Heart right ventricle (tissue), 16 donors: ENCODE measurements at places on chromosomes 6 and 20.

GRCh38 chr6:62288974-62289373 is 2.9 kb upstream of the KHDRBS2 start:
- peaks cover 30% of the 10 kb centered on the region for H3K27me3 ChIP-seq
- H3K4me3 ChIP-seq = no peak overlapping the region
- DNase-seq = no peak

DNA sequence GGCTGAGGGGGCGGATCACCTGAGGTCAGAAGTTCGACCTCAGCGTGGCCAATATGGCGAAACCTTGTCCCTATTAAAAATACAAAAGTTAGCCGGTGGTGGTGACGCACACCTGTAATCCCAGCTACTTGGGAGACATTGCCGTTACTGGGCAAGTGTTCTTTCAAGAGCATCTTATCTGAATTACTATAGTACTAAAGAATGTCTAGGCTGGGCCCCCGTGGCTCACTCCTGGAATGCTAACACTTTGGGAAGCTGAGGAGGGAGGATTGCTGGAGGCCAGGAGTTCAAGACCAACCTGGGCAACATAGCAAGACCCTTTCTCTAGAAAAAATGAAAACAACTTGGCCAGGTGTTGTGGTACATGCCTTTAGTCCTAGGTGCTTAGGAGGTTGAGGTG is 859 bp upstream of the ZFP57 start:
- DNase-seq = no peak
- H3K36me3 ChIP-seq = no peaks in the 10 kb centered on the region
- no peak overlapping the region for H3K4me3 ChIP-seq
- no peak overlapping the region for H3K27ac ChIP-seq

- DNase-seq = no peak
- no peak overlapping the region for H3K27ac ChIP-seq
- H3K36me3 ChIP-seq = no peaks in the 10 kb centered on the region
- no peaks in the 10 kb centered on the region for H3K4me1 ChIP-seq
- H3K27me3 ChIP-seq = no peaks in the 10 kb centered on the region
Measured at GRCh38 chr6:160298121-160298520, 39.5 kb upstream of the SLC22A2 start.

DNA sequence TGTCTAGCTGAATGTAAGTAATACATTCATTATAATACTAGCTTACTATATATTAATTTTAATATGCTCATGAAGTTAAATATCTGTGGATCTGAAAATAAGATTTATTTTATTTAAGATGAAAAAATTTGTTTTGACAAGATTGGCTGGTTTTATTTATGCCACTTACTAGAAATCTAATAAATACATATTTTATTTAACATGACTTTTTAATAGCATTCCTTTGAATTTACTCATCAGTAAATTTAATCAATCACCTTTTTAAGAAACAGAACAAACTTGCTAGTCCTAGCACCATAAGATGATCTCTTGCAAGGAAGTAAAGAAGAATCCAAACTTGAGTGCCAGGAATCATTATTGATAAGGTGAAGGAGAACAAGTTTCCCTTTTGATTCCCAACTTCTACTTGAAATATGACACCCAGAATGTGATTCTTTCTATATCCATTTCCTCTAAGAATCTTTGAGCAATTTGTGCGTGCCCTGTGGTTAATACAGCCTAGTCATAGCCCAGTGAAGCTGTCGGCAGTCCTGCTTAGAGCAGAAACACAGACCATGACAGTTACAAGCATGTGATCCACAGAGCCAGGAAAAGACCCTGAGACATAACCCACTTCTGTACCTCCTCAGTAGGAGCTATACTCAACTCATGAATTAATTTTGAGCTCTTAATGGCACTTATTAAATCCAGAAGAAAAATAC is 282.3 kb upstream of the QKI start:
- no peaks in the 10 kb centered on the region for H3K4me1 ChIP-seq
- H3K27me3 ChIP-seq = no peaks in the 10 kb centered on the region
- no peak for DNase-seq
- H3K36me3 ChIP-seq = no peaks in the 10 kb centered on the region
- H3K27ac ChIP-seq = no peak overlapping the region

DNA sequence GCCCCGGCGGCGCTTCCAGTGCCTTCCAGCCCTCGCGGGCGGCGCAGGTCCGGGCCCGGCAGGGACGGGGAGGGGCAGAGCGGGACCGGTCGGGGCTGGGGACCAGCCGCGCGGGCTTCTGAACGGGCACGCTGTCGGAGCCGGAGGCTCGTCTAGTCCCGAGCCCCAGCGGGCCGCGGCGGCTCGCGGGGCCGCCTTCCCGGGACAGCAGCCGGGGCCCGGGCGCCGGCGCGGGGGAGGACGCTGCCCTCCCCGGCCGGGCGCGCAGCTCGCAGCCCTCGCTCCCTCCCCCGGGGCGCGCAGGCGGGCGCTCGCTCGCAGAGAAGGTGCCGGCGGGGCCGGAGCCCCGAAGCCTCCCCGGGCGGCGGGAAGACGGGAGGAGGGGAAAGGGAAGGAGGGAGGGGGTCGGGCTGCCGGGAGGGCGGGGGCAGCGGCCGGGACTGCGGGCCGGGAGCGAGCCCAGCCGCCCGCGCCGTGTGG is 696 bp upstream of the SIRPA start:
- H3K36me3 ChIP-seq = no peaks in the 10 kb centered on the region
- peak; percentile 69 for DNase-seq
- peak overlapping the region; percentile 78 for H3K4me3 ChIP-seq
- no peaks in the 10 kb centered on the region for H3K27me3 ChIP-seq

- H3K27me3 ChIP-seq = peaks cover 27% of the 10 kb centered on the region
- H3K27ac ChIP-seq = no peak overlapping the region
- H3K4me1 ChIP-seq = peaks cover 14% of the 10 kb centered on the region
- DNase-seq = no peak
Measured at GRCh38 chr6:107821591-107821990, 2.5 kb downstream of the SCML4 start.

DNA sequence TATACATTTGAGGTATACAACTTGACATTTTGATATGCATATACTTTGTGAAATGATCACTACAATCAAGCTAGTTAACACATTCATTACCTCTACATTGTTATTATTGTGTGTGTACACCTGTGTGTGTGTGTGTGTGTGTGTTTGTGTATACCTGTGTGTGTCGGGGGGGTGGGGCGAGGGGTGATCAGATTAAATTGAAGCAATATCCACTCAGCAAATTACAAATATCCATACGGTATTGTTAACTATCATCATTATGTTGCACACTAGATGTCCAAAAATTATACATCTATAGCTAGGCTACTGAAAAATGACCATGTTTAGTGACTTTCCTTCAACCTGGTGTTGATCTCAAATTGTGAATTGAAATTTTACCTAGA is 1.8 kb downstream of the RHAG start:
- no peak for DNase-seq
- H3K27me3 ChIP-seq = no peaks in the 10 kb centered on the region
- H3K27ac ChIP-seq = no peak overlapping the region
- no peaks in the 10 kb centered on the region for H3K4me1 ChIP-seq
- H3K36me3 ChIP-seq = no peaks in the 10 kb centered on the region

GRCh38 chr6:24743944-24744335 is 25.0 kb upstream of the C6orf62 start:
- no peaks in the 10 kb centered on the region for H3K27me3 ChIP-seq
- H3K27ac ChIP-seq = no peak overlapping the region
- H3K4me1 ChIP-seq = no peaks in the 10 kb centered on the region
- DNase-seq = no peak
- H3K4me3 ChIP-seq = no peak overlapping the region

DNA sequence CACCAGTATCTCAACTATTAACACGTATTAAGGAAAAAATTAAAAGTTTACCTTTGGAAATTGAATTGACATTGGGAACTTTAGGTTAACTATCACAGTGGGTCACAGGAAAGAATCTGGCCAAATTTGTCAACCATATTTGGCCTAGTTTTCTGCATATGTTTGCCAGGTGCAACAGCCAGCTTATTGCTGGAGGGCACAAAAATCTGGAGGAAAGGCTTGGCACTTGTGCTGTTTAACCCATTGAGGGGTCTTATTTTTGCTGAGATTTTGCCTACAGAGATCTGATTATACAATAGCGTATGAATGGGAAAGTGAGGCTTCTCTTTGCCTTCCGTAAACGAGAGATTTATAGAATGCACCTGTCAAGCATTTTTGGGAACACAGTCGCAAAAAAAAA is 190.4 kb downstream of the PRL start:
- no peak overlapping the region for H3K4me3 ChIP-seq
- H3K4me1 ChIP-seq = no peaks in the 10 kb centered on the region
- DNase-seq = no peak

DNA sequence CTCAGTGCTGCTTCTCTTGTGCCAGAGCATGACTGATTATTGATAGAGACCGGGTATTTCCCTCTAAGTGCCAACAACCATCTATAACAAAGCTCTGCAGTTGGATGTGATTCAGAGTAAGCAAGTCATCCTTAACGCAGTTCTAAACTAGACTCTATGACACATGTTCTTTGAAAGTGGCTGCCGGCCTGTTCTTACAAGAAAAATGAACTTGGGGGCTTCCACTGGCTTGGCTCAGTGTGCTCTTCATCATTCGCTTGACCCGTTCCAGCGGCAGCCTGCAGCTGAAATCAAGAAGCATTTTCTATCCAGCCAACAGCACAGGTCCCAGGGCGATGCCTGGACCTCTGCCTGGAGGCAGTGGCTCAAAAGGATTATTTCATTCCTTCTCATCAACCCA is 29.8 kb downstream of the GFOD1 start:
- peaks cover 76% of the 10 kb centered on the region for H3K4me1 ChIP-seq
- no peak overlapping the region for H3K4me3 ChIP-seq
- no peaks in the 10 kb centered on the region for H3K27me3 ChIP-seq
- peak overlapping the region; percentile 72 for H3K27ac ChIP-seq
- no peaks in the 10 kb centered on the region for H3K36me3 ChIP-seq

- no peaks in the 10 kb centered on the region for H3K36me3 ChIP-seq
- no peak for DNase-seq
- H3K27me3 ChIP-seq = no peaks in the 10 kb centered on the region
- H3K4me3 ChIP-seq = no peak overlapping the region
- no peaks in the 10 kb centered on the region for H3K4me1 ChIP-seq
- no peak overlapping the region for H3K27ac ChIP-seq
Measured at GRCh38 chr6:53413326-53413725, 64.6 kb upstream of the ELOVL5 start.

GRCh38 chr6:1611572-1612298 is 2.0 kb downstream of the FOXC1 start:
- no peaks in the 10 kb centered on the region for H3K4me1 ChIP-seq
- no peaks in the 10 kb centered on the region for H3K36me3 ChIP-seq
- peak overlapping the region; percentile 62 for H3K4me3 ChIP-seq

- peak overlapping the region; percentile 18 for H3K4me3 ChIP-seq
- DNase-seq = no peak
- no peaks in the 10 kb centered on the region for H3K27me3 ChIP-seq
- peaks cover 32% of the 10 kb centered on the region for H3K4me1 ChIP-seq
- H3K36me3 ChIP-seq = no peaks in the 10 kb centered on the region
Measured at GRCh38 chr6:138429761-138430160, 25.7 kb downstream of the HEBP2 start.

DNA sequence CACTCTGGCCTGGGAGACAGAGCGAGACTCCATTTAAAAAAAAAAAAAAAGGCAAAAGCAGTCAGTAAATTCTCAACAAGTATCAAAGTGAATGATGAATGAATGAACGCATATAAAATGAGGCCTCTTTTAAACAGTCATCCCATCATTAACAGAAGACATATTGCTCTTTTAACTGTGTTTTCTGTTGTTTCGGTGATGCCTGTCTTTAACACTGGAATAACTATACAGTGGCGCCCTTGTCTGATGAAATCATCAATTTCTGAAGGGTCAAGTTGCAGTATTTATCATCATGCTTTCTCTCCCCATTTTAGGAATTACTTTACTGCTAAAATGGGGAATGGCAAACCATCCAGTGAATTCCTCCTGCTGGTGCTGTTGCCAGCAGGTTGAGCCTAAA is 45.7 kb upstream of the SNX9 start:
- no peaks in the 10 kb centered on the region for H3K4me1 ChIP-seq
- H3K27me3 ChIP-seq = peaks cover 13% of the 10 kb centered on the region
- no peak overlapping the region for H3K27ac ChIP-seq
- DNase-seq = no peak

DNA sequence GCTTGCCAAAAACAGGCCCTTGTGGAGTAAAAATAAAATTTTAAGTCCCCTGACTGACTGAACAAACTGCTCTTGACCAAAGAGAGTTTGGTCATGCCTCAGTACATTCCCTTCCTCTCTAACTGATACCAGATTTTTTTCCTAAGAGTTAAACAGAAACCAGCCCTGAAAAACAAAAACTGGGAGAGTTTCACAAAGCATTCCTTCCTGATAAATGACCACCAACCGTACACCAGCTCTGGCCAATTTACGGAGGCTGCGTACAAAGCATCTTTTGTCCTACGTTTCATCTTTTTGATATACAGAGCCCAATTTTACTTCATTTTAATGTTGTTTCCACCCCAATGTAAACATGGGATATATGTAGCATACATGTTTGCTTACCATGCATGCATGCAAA is 477.4 kb upstream of the HTR1E start:
- no peak for DNase-seq
- H3K27ac ChIP-seq = no peak overlapping the region
- H3K4me1 ChIP-seq = no peaks in the 10 kb centered on the region
- no peak overlapping the region for H3K4me3 ChIP-seq
- no peaks in the 10 kb centered on the region for H3K27me3 ChIP-seq
- no peaks in the 10 kb centered on the region for H3K36me3 ChIP-seq

DNA sequence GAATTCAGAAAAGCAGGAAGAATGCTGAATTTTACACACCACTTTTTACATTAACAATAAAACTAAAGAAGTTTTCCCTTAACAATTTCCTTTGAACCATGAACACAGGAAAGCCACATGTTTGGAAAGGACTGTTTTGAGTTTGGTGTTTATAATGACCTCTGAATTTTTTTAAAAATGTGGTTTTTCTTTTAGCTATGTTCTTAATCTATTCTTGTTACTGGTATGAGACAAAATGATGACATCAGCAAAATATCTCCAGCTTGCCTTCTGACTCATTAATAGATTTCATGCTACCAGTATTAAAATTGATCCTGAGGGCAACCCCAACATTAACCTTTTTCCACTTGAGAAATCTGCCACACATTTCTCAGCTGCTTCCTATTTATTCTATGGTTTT is 217.5 kb upstream of the THEMIS start:
- no peaks in the 10 kb centered on the region for H3K27me3 ChIP-seq
- no peak overlapping the region for H3K4me3 ChIP-seq
- H3K36me3 ChIP-seq = no peaks in the 10 kb centered on the region
- no peak overlapping the region for H3K27ac ChIP-seq
- H3K4me1 ChIP-seq = no peaks in the 10 kb centered on the region

DNA sequence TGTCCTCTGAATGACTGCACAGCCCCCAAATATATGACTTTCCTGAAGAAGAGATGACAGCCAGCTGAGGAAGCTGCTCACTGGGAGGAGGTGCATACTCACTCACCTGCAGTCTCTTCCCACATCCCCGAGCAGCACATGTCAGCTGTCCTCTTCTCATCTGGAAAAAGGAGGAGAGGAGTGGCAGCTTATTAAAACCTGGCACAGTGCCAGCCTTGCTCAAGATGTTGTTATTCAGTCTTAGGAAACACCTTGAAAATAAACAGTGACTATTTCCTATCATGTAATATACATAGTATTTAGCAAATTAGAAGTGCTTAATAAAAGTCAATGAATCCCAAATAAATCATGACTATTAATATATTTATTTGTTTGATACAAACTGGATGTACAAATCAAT is 232.9 kb downstream of the EPM2A start:
- no peaks in the 10 kb centered on the region for H3K36me3 ChIP-seq
- no peaks in the 10 kb centered on the region for H3K27me3 ChIP-seq
- no peaks in the 10 kb centered on the region for H3K4me1 ChIP-seq
- no peak overlapping the region for H3K27ac ChIP-seq
